ENCODE measurements at places on chromosomes 6 and 20. TPM values are rescaled to one million over a fixed set of nuclear protein-coding genes. Genes with fewer than 3 reads are reported as not detected.

The ISM1 gene
- 4.5 TPM for total RNA-seq

The OR2H1 gene
- not detected for total RNA-seq

The OTOR gene
- total RNA-seq, result not detected

The ROS1 gene
- total RNA-seq, result not detected

The ADNP gene
- total RNA-seq, result 31.3 TPM

The PHACTR2 gene
- total RNA-seq, result 25.1 TPM

The RAET1L gene
- total RNA-seq, result 75.1 TPM
